ENCODE measurements at places on chromosomes 2 and 18.

DNA sequence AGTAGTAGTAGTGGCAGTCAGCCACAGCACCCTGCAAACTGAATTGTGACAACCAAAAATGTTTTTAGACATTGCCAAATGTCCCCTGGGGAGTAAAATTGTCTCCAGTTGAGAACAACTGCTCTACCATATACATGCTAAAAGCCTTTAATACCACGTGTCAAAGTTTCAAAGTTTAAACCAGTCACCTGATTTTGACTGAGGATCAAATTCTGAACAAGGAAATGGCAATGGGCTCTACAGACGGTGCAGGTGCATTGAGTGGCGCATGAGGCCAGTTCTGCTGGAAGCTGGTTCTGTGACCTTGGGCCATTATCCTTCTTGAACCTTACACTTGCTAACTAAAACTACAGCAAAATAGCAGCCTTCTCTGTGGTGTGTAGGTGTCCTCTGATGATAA lies 85.0 kb downstream of the LIPG start:
- no peak for DNase-seq

DNA sequence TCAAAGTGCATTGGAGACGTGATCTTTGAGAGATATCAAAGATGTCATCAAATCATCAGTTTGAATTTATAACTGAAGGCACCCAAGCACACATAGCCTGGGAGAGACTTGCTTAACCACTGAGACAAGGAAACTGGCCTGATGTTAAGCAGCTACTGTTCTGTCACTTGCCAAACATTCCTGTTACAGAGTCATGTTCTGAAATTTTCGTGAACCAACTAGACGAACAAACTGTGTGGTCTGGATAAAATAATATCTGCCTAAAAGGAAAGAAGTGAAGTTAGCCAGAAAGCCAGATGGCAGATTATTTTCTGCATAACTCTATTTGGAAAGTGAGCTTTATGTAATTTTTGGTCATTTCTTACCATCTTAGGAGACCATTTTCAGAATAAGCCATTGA lies 51.4 kb downstream of the SPATS2L start:
- DNase-seq = no peak

GRCh38 chr2:102187496-102188150 lies 800 bp downstream of the IL1RL2 start:
- DNase-seq = no peak

GRCh38 chr2:12895017-12895416 lies 178.3 kb downstream of the TRIB2 start:
- no peak for DNase-seq

GRCh38 chr18:24659827-24660720 lies 199.6 kb downstream of the HRH4 start:
- no peak for DNase-seq

- DNase-seq = no peak
These were observed 31.1 kb upstream of the TRAPPC8 start for GRCh38 chr18:31973929-31974546.

GRCh38 chr18:72171596-72171995 lies 372.5 kb downstream of the CBLN2 start:
- DNase-seq = no peak

All from hematopoietic multipotent progenitor cell treated with erythropoietin and hydrocortisone succinate and interleukin-3 and kit ligand, for 15 days (in vitro differentiated cells).